CD4-positive, alpha-beta T cell (primary cell): ENCODE measurements at places on chromosomes 7 and 10.

- no peak for DNase-seq
Observed at GRCh38 chr10:76939933-76940468, 697.6 kb downstream of the KCNMA1 start.

- peak; percentile 29 for DNase-seq
Observed at GRCh38 chr10:77715088-77715487, 77.5 kb upstream of the KCNMA1 start.

DNA sequence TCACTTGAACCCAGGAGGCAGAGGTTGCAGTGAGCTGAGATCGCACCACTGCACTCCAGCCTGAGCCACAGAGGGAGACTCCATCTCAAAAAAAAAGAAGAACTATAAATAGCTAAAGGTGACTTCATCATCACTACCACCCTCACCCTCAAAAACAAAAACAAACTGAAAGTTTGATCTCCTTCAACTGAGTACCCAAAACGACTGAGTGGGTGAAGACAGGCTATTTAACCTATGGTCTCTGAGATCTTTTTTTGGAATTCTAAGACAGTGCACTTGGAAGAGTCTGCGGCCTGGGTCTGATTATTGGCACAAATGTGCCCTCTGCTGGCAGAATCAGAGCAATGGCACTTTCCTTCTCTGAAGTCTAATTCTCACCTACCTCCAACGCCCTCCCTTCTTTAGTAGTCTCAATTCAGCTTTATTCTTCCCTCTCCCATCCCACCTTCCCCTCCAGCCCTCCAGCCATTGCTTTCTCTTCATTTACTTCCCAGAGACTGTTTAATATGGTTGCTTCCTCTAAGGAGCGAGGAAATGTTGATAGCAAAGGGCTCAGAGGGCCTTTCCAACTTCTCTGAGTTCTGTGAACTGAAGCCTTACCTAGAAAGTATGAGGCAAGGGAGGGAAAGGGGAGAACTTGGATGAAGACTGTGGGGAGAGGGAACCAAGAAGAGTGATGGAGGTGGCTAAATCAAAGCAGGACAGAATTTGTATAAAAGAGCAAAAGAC is 2.9 kb upstream of the MYOZ1 start:
- DNase-seq, result peak; percentile 69

DNA sequence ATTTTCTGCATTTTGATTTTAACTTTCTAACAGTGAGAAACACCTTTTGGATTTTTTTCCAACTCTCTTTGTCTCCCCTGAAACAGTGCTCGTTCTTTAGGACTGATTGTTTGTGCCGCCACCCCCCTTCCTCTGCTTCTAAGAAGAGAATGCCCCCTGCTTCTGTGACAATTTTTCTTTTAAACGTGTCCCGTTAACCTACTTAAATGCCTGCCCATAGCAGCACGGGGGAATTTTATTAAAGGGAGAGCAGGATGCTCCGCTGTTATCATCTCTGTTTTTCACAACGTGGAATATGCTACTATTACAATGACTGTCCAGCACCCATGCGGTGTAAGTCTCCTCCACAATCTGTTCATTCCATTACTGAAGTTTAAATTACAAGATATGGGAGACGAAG is 67.8 kb downstream of the SVIL start:
- DNase-seq, result no peak

- no peak for DNase-seq
Observed at GRCh38 chr7:109660401-109660800, 1090.7 kb downstream of the DNAJB9 start.

DNA sequence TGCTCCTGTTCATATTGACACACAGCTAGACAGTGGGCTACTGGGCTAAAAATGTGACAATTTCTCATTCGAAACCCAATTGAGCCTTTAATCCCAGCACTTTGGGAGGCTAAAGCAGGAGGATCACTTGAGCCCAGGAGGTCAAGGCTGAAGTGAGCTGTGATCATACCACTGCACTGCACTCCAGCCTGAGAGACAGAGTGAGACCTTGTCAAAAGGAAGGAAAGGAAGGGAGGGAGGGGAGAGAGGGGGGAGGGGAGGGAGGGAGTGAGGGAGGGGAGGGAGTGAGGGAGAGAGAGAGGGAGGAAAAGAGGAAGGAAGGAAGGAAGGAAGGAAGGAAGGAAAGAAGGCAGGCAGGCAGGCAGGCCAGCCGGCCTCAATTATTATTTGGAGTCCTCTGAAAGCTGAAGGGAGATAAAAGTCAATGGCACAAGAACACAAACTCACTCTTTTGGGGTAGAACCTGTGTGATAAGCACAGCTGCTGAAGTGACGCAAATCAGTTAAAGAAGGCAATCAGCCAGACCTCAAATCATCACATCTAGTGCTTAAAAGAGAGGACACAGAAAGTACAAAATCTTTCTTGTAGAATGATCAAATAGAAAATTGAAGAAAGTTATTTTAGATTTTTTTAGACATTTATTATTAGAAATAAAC is 98.1 kb downstream of the CCDC71L start:
- no peak for DNase-seq

- DNase-seq, result no peak
Observed at GRCh38 chr10:112232670-112233069, 49.1 kb upstream of the GPAM start.

- no peak for DNase-seq
Observed at GRCh38 chr10:117860823-117861222, 185.9 kb downstream of the RAB11FIP2 start.

- no peak for DNase-seq
Observed at GRCh38 chr10:44860811-44861736, 50.1 kb upstream of the TMEM72 start.

GRCh38 chr7:40311307-40311706 is 176.5 kb downstream of the SUGCT start:
- DNase-seq, result no peak

DNA sequence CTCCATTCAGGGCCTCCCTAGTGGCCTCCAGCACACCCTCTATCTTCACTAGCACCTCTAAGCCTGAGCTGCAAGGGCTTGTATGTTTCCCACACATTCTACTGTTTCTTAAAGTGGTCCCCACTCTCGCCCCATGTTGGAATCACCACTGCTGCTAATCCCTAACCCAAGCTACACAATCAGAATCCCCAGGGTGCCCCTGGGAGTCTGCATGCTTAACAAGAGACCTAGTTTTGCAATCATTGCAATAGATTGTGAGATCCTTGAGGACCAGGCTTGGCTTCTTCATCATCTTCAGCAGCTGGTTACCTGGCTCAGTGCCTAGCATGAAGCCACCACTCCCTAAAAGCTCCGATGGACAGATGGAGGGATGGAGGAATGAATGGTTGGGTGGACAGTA is 113.9 kb downstream of the MYOF start:
- no peak for DNase-seq

DNA sequence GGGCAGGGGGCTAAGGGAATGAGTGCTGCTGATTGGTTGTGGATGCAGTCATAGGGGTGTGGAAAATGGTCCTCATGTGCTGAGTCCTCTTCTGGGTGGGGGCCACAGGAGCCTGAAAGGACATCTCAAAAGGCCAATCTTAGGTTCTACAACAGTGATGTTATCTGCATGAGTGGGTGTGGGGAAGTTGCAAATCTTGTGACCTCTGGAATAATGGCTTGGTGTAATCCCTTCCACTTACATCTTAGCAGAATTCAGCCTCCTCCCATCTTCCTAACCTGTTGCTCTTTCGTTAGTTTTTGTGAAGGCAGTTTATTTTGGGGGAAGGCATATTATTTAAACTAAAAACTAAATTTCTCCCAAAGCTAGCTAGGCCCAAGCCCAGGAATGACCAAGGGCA is 42.0 kb upstream of the OIT3 start:
- no peak for DNase-seq

DNA sequence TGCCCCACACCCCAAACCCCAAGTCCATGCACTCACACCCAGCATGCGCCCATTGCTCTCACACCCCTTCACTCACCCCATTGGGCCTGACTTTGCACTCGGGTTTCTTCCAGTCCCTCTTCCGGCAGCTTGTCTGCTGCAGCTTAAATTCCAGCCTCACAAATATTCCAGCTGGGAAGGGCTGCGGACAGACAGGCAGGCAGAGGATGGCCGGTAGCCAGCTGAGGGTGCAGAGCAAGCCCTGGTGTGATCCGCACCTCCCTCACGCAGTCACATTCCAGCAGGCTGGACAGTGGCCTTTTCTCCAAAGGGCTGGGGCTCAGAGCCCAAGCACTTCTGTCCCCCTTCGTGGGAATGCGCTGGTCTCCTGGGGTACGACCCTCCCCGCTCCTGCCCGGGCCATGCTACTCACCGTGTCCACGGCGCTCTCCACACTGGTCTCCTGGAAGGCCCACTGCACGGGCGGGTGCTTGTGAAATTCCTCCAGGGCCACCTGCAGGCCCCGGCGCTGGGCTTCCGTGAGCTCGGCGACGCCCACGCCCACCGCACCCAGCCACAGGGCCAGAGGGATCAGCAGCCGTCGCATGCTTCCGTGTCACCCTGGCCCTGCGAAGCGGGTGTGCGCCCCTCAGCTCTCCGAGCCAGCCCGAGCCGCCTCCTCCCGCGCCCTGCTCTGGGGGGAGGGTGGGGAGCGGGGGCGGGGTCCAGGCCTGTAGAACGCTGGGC is 1.2 kb downstream of the RARRES2 start:
- DNase-seq, result no peak

- DNase-seq, result no peak
Observed at GRCh38 chr7:81768951-81769778, 682 bp downstream of the HGF start.

DNA sequence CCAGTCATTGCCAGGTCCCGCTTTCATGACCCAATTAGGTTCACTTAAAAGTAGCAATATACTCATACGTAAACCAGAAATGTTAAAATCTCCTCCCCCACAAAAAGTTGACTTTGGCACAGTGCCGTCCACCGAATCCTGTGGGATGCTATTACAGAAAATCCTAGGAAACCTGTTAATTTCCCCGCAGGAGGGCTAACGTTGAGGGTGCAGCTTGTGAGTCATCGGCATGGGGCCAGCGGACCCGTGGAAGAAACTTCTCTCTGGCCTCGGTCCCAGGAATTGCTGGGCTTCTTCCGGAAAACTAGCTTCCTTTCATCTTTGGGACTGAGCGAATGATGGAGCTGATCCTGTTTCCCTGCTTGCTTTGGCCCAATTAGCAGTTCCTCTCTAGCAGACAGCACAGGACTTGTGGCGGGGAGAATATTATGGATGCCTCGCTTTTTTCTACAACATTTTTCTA is 13.5 kb downstream of the CRYGN start:
- no peak for DNase-seq

DNA sequence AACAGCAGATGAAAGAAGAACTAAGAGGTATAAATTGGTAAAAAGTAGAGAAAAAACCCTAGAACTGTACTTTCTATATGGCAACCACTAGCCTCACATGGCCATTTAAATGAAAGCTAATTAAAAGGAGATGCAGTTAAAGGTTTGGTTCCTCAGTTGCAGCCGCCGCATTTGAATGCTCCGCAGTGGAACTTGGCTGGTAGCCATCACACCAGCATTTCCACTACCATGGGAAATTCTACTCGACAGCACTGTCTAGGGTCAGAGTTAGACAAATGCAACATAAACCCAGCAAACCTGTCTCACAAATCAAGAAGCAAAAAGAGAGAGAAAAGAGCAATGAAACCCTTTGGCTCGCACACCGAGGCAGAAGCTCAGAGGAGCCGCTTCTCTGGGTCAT is 29.7 kb downstream of the VIPR2 start:
- DNase-seq, result no peak

GRCh38 chr7:135645296-135645904 is 16.9 kb upstream of the STMP1 start:
- DNase-seq, result no peak

GRCh38 chr7:107726356-107727130 is 17.4 kb upstream of the CBLL1 start:
- DNase-seq, result no peak

GRCh38 chr10:33570495-33570894 is 236.0 kb upstream of the NRP1 start:
- DNase-seq, result no peak

GRCh38 chr7:28173531-28173930 is 7.1 kb downstream of the JAZF1 start:
- DNase-seq, result no peak

- no peak for DNase-seq
Observed at GRCh38 chr10:111934931-111935330, 248.6 kb downstream of the GPAM start.

DNA sequence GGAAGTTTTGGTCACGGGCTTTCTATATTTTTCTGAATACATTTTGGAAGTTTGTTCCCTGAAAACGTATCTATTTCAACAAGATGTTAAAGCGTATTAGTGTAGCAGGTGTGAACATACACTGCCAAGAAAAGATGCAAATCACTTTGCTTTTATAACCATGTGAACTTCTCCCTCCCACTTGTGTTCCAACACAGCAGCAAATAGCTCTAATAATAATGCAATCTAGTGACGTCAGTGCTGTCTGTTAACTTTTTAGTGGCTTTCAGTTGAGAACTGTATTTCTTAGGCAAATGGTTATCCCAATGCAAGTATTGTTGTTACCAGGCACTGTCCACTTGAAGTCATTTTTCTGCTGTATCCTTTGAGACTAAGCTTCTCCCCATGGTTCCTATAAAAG is 188.4 kb upstream of the IGFBP3 start:
- no peak for DNase-seq

DNA sequence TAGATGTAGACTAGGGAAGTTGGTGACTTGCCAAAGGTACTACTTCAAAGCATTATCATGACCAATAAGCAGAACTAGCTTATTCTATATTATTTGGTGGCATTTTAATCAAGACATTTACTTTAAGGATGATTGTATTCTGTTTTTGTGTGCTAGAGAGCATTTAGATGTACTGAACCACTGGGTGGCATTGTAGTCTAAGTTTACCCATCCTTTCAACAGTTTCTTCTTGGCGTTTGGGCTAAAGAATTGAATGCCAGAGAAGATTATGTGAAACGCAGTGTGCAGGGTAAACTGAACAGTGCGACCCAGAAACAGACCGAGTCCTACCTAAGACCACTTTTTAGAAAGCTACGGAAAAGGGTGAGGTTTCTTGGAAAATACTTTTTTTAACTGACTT is 26.8 kb downstream of the PRPF18 start:
- no peak for DNase-seq

- DNase-seq, result no peak
Observed at GRCh38 chr7:167090-167855, 25.1 kb upstream of the FAM20C start.

- DNase-seq, result no peak
Observed at GRCh38 chr10:58778966-58779365, 266.3 kb downstream of the BICC1 start.

- DNase-seq, result no peak
Observed at GRCh38 chr10:101293007-101293723, 60.8 kb upstream of the BTRC start.

GRCh38 chr7:32047075-32047474 is 23.1 kb downstream of the PDE1C start:
- no peak for DNase-seq

DNA sequence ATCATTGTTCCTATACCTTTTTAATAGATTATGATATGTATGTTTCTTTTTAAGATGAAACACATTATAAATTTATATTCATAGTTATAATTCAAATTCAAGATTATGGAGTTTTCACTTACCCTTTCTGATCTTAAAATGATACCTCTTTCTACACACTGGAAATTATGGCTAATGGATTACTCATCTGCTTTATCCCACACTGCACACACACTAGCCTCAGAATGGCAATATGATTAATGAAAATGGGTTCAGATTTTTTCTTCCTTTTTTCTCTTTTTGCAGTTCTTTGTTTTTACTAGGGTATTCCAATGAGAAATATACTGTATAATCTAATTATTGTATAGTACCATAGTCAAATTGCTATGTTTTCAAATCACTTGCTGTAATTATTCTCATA is 82.3 kb upstream of the FZD1 start:
- no peak for DNase-seq

- DNase-seq, result no peak
Observed at GRCh38 chr7:2814946-2815874, 28.9 kb downstream of the GNA12 start.

- DNase-seq, result no peak
Observed at GRCh38 chr10:123777881-123778280, 111.7 kb downstream of the GPR26 start.

- DNase-seq, result no peak
Observed at GRCh38 chr7:108046952-108047506, 44.1 kb upstream of the LAMB1 start.
